ENCODE measurements at places on chromosomes 2 and 18.

DNA sequence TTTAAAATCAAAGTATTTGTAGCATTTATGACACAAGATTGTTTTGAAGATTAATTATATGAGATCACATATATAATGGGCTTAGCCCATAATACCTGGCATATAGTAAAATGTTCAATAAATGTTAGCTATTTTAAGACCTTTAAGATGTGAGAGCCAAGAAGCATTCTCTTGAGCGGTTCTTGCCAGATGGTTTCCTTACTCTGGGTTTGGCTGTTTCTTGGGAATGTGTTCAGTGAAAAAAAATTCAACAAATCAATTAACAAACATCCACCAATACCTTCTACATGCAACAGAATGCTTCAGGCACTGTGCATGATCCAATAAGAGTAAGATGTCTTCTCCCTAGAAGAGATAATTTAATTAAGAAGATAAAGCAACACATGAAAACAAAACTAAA, 230.4 kb downstream of the CMPK2 start:
- no peak for DNase-seq

DNA sequence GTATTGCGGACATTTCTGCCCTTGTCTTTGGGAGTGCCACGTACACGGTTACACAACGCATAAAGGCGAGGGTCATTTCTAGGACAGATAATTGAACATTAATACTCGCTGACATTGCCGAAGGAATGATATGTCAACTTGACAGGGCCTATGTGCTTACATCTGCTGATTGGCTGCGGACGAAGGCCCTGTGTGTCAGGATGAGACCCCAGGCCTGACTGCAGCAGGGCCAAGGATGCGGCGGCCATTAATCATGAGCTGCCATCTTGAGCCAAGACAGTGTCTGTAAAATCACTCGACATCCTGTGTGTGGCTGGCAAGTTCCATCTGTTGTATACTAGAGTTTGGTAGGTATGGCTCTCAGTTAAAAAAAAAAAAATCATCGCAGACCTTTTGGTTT, 96.6 kb downstream of the MEIS1 start:
- DNase-seq = no peak

DNA sequence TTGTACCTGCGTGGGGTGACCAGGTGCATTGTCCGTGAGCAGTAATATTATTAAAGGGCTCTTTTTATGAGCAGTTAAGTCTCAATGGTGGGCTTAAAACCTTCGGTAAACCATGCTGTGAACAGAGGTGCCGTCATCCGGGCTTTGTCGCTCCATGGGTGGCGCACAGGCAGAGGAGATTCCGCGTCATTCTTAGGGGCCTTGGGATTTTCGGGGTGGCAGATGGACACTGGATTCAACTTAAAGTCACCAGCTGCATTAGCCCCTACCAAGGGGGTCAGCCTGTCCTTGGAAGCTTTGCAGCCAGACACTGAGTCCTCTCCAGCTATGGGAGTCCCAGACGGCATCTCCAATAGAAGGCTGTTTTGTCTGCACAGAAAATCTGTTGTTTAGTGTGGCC, 107.7 kb downstream of the NFATC1 start:
- no peak for DNase-seq

DNA sequence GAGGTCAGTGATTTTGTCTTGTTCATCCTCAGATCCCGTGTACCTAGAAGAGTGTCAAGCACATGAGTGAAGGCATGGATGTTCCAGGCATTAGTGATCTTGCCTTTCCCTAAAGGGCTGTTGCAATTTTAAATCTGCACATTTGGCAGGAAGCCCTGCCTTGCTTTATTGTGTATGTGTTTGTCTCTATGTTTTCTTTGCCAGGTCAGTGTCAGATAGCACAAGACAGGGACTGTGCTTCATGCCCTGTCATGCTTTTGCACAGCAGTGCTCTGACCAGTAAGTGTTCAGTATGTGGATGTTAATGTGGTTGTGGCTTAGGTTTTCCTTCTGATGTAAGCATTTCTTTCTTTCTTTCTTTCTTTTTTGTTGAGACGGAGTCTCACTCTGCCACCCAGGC, 131.5 kb downstream of the RGPD3 start:
- no peak for DNase-seq

DNA sequence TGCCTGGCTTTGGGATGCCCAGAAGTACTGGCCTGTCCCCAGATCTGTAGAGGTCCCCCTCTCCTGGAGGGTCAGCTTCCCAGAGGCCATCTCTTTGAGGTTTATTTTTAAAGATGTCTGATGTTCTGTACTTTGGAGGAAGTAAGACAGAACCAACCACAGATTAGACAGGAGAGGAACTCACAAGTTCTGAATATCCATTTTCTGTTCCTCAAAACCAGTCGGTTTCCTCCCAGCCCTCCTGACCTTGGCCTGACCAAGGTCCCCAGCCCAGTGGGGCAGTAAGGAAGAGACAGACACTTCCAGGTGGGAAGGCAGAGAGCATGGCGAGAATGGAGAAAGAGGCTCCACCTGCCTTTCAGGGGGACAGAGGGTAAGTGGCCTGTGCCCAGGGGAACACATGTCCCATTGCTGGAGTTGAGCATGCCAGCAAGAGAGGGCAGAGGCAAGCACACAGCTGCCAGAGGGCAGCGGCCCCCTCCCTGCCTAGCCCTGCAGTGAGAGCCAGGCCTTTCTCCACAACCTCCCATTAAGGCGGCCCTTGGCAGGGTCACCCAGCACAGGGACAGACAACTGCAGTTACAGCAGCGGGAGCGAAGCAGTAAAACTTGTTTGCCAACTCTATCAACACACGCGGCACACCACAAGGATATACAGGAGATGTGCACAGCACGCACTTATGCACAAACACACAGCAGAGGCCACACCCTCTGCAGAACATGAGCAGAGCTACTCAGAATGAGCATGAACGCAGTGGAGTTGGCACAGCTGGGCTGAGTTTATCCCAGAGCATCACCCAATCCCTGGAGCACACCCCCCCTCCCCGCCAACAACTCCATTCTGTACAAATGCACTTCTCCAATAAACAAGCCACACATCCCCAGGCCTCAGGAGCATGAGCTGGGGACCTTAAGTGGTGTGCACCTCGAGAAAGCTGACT, 18.5 kb upstream of the SEMA4C start:
- no peak for DNase-seq

DNA sequence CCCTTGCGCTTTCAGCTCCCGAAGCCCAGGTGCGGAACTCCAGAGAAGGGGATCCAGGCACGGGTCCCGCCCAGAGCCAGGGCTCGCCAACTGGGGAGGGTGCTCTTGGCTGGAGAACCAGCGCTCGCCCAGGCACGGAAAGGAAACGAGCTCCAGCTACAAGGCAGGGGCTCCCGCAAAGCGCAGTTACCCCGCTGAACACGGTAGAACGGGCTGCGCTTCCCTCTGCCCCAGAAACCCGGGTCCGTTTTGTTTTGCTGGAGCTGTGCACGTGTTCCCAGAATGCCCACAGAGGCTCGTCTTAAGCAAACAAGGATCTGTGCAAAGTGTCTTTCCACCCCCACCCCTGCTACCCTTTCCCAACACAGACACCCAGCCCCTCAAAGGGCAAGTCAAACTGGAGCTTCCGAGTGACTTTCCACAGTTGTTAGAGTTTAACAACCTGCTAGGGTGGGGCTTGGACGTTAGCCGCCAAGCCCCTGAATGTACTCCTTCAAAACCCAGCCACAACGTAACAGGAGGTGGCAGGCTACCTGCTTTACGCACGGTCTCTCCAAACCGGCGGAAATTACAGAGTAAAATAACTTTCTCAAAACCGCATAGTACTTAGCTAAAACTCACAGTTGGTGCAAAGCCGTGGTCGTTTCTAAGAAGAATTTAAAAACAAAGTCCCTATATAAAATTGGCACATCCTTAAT, 775 bp downstream of the RNF125 start:
- DNase-seq = no peak

DNA sequence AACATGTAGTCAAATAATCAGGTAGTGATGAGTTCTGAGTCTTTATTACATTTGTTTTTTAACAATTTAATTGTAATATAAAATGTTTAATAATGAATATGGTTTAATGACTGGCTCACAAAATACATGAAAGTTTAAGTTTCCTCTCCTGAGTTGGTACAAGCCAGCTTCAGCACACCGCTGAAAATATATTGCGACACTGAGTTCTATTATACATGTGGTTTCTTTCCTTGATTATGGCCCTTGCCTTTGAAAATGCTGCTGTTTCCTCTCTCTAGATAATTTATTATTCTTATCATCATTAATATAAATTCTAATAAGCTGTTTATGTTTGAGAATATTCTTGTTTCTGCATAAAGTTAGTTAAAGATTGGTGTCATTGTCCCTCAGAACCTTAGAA, 249.3 kb downstream of the PARD3B start:
- DNase-seq = no peak

DNA sequence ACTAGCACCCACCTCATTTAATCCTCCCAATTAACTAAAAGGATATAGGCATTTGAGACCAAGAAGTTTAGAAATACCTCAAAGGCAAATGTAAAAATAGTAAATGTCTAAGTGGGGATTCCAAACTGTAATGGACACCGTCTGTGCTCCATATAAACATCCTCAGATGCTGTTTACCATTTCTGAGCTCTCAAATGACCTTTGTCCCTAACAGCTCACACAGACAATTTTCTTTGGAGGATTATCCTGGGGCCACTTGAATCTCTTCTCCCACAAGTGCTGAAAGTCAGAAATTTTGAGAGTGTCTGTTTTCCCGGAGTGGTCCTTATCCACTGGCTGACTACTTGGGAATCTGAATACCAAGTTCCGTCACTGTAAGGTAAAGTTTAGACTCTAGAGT, 1418.9 kb downstream of the LRP1B start:
- DNase-seq = no peak

DNA sequence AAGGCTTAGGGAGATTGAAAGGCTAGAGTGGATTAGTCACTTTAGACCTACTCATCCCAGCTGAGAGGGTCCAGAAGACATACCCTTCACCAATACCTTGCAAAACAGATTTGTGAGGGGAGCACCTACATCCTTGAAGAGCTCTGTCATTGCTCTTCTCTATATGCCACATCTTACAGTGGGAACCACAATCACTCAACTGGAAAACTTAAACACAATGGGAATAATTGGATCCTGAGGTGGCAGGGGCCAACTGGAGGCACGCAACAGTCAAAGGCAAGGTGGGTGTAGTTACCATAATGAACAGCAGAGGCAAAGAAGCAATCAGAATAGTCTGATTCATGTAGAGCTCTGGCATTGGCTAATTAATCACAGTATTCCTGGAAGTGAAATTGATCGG, 35.4 kb downstream of the PDE1A start:
- no peak for DNase-seq

DNA sequence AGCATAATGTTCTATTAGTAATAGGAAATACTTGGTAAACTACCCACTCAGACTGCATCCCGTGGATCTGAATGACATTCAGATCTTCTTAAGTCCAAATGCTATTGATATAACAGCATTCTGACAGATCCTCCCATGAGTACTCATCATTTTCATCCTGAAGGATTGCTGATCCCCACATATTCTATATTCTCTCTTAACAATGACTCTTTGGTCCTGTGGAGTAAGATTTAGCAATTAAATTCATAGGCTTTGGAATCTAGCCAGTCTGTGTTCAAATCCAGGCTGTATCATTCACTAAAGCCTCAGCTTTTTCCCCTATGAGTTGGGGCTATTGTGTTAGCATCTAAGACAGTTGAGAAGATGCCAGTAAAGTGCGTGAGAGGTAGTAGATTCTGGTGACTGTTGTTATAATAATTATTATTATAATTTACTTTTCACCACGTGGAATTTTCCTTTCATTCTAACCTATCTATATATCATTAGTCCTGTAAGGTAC, 591.3 kb upstream of the SYT4 start:
- DNase-seq = no peak

GRCh38 chr2:41379496-41380221, 668.2 kb upstream of the PKDCC start:
- no peak for DNase-seq

DNA sequence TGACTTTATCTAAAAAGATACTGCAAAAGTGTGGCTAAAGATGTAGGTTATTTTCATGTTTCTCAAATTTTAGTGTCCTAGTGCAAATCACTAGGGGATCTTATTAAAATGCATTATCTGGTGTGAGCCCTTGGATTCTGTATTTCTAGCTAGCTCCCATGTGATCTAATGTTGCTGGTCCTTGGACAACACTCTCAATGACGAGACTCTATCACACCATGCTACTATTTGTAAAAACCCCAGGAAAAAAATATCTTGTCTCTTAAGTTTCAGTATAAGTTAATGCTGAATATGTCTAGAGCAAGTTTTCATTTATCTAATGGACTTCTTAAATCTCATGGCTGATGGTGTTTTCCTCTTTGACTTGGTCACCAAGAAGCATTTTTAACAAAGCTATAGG, 5.8 kb downstream of the DOCK10 start:
- DNase-seq = no peak

DNA sequence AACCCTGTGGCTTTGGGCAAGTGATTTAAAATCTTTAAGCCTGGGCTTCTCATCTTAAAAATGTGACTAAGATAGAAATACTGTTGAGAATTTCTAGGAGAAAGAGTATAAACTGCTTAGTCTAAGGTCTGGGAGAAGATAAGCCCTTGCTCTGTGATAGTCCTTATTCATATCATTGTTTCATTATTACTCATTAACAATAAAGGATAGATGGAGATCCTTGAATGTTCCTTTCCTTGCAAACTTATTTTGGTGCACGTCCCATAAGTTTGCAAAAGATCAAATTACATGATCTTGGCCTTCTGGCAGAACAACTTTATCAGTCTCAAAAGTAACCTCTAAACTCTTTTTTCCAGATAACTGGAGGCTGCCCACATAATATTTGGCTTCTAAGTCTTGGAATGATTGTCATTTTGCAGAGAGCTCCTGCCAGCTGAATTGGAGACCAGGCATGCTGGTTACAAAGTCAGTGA, 138.3 kb downstream of the FAM124B start:
- DNase-seq = no peak

DNA sequence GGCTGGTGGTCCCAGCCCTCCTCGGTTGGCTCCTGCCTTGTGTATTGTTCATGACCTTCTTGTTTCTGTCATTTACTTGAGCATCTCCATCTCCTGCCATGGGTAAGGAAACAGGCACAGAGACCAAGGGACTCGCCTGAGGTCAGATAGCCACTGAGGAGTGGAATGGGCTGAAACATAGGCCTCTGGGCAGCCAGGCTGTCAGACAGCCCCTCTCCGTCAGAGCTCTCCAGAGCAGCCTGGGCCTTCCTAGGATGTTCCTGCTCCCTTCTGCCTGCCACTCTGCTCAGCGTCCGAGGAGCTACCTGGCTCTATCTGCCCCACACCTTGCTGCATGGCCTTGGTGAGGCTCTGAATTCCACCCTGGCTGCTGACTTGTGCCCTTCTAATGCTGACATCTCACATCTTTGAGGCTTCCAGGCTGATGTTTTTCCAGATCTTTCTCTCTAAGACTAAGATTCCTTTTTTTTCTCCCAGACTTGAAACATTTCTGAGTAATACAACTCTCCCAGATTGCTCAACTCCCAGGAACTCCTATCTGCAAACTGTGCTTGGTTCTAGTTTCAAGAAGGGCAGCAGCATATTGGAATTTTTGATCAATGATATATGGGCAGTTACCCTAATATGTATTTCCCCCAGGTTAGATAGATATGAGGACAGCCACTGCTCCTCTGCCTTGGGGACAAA, 67.7 kb downstream of the MCFD2 start:
- no peak for DNase-seq

- DNase-seq = no peak
Measured at GRCh38 chr2:238467792-238468191, 41.1 kb downstream of the ASB1 start.

GRCh38 chr18:31049189-31049588, 6.6 kb upstream of the DSC3 start:
- no peak for DNase-seq

GRCh38 chr18:500632-501405, at the start of gene COLEC12:
COLEC12 (minus strand) TSS chr18:500701; CDS start chr18:500514, 187 bp downstream.
- peak; percentile 24 for DNase-seq

All from SK-N-DZ (cell line).